Uterus (tissue), 4 donors: ENCODE measurements at places on chromosomes 12 and 14. TPM values are rescaled to one million over a fixed set of nuclear protein-coding genes. Genes with fewer than 3 reads are reported as not detected.

The DHRS1 gene
- total RNA-seq = 24.2 TPM

The HOXC6 gene
- 2.1 TPM for total RNA-seq

The KCNJ8 gene
- total RNA-seq = 19.0 TPM

The TRHDE gene
- 20.3 TPM for total RNA-seq

The KRT85 gene
- 0.76 TPM for total RNA-seq

The SLC17A8 gene
- not detected for total RNA-seq

The ZFHX2 gene
- not detected for total RNA-seq

The BEST3 gene
- total RNA-seq = 0.21 TPM

The KRT83 gene
- total RNA-seq = not detected

The ACSM4 gene
- total RNA-seq = not detected

The PIWIL1 gene
- not detected for total RNA-seq

The SERPINA9 gene
- not detected for total RNA-seq

The FSCB gene
- total RNA-seq = 0.14 TPM

The SRRM4 gene
- 0.09 TPM for total RNA-seq

The CELA1 gene
- total RNA-seq = not detected

The SCN8A gene
- total RNA-seq = 1.3 TPM

The SRSF9 gene
- total RNA-seq = 10.5 TPM

The RBP5 gene
- not detected for total RNA-seq
